ENCODE measurements at places on chromosomes 2 and 18.

GRCh38 chr2:9712263-9712662, 81.5 kb upstream of the YWHAQ start:
- DNase-seq = no peak

- DNase-seq = no peak
Observed at GRCh38 chr2:76194031-76194775, 483.5 kb upstream of the GCFC2 start.

GRCh38 chr2:178331474-178332432, 119.2 kb downstream of the PRKRA start:
- no peak for DNase-seq

DNA sequence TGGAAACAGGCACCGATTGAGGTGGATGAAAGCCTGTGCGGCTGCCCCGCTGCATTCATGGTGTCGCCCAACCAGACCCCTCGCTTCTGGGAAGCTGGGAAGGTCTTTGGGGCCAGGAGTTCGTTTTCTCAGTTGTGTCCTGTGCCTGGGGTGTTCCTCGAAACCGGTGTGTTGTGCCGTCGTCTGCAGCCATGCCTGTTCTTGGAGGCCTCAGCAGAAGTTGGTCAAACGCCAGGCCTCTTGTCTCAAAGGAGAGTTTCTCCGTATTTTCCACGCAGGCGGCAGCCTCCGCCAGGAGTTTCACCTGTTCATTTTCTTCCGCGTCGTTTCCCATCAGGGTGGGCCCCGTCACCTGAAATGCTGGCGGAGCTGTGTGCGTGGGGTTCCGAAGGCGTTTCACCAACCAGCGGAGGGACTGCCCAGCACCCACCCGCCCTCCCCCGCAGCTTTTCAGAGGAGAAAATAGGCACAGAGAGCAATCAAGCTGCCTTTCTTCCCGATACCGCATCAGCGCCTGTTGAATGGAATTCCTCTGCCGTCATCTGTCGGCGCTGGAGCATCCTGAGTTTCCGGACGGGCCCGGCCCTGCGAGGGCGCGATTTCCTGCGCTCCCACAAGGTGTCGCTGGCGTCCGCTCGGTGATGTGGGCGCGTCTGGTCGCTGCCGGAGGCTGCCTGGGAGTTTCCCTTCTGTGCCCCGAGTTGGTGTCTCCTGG, 17.0 kb upstream of the NFATC1 start:
- peak; percentile 88 for DNase-seq

DNA sequence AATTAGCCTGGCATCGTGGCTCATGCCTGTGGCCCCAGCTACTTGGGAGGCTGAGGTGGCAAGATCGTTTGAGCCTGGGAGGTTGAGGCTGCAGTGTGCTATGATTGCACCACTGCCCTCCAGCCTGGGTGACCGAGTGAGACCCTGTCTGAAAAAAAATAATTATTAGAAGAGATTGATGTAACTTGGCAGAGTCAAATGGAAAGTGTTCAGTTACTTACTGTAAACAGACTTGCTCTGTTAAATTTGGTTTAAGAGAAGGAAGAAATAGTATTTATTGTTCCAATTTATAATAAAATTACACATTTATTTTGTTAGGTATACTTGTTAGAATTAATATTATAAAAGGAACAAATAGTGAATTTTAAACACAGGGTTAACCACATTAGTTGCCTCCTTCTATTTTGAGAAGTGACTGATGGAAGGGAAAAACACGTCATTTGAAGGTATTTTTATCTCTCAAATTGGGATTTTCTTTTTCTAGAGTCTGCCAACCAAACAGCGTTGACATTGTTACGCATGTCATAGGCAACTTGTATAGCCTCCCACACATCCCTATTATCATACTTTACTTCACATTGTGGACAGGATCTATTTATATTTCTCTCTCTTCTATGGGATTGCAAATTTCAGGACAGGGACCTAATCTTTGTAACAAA, 118.8 kb upstream of the B3GNT2 start:
- DNase-seq = peak; percentile 19

- no peak for DNase-seq
Observed at GRCh38 chr2:150122871-150123613, 364.4 kb downstream of the RND3 start.

GRCh38 chr2:37267685-37268084, 36.2 kb downstream of the NDUFAF7 start:
- no peak for DNase-seq

GRCh38 chr2:168738062-168738461, 64.4 kb upstream of the NOSTRIN start:
- no peak for DNase-seq

- peak; percentile 16 for DNase-seq
Observed at GRCh38 chr2:9703085-9703678, 72.4 kb upstream of the YWHAQ start.

DNA sequence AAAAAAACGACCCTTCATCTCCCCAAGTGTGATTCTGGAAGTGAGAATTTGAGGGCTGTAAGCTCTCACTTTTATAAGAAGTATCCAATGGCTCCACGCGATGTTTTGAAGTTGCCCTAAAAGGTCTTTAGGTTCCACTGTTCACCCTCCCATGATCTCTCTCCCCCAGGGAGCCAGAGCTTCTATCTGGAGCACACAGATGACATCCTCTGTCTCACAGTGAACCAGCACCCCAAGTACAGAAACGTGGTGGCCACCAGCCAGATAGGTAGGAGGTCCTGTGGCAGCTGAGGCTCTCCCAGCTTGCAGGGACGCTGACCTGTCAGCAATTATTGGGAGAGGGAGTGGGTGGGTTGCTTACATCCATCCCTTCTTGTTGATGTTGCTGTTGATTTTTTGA, 97.8 kb downstream of the RTN4 start:
- no peak for DNase-seq

- DNase-seq = no peak
Observed at GRCh38 chr2:227326783-227327182, 1.7 kb downstream of the MFF start.

- no peak for DNase-seq
Observed at GRCh38 chr2:159086342-159086741, 117.9 kb downstream of the TANC1 start.

- no peak for DNase-seq
Observed at GRCh38 chr2:176931588-176932563, 280.7 kb upstream of the HNRNPA3 start.

GRCh38 chr18:72056171-72056570, 488.0 kb downstream of the CBLN2 start:
- DNase-seq = no peak

DNA sequence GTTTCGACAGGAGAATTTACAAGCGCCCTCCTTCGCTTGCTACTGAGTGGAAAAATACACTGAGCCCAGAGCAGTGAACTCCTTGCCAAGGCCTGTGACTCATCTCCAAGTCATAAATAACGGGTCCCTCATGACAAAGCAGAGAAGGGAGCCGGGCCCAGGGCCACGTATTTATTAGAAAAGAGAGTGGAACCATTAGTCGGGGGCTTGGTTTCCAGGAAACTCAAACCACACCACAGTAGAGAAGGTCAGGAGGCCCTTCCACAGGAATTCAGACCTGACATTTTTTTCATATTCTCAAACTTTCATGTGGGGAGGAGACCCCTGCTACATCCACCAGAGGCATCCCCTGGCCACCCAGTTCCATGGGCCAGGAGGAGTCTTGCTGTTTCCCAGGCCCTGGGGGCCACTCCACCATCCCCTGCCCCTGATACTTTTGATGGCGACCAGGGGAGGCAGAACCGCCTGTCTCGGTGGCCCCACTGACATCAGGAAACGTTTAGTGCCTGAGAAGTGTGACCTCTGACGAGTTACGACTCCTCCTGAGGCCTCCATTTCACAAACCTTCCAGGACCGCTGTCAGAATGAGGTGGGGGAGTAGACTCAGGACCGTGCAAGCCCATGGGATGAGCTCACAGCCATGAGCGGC, 289.7 kb downstream of the DYSF start:
- DNase-seq = peak; percentile 89

GRCh38 chr2:29834624-29835023, 86.8 kb downstream of the ALK start:
- no peak for DNase-seq
